Activated T-helper 2 cell treated with anti-CD3 and anti-CD28 coated beads, Interferon-gamma antibody, Interleukin-2, Interleukin-4, amounts not matched to agents 10 μg/mL and 5 μg/mL and 100 μg/mL, durations not matched to agents 14 hours and 24 hours and 36 hours (primary cell): ENCODE measurements at places on chromosomes 4 and X.
A peak's percentile ranks its signal among the peaks of the same experiment; 100 is the strongest.

GRCh38 chr4:32117693-32118092, 1397.5 kb downstream of the PCDH7 start:
- no peaks in the 10 kb centered on the region for H3K36me3 ChIP-seq
- H3K4me3 ChIP-seq: no peak overlapping the region
- no peaks in the 10 kb centered on the region for H3K4me1 ChIP-seq
- no peaks in the 10 kb centered on the region for H3K27me3 ChIP-seq

- no peaks in the 10 kb centered on the region for H3K27me3 ChIP-seq
- H3K36me3 ChIP-seq: no peaks in the 10 kb centered on the region
- H3K27ac ChIP-seq: no peak overlapping the region
Observed at GRCh38 chrX:134026565-134027311, 41.3 kb upstream of the GPC3 start.

- H3K4me1 ChIP-seq: peaks cover 1% of the 10 kb centered on the region
- no peak overlapping the region for H3K4me3 ChIP-seq
- H3K27ac ChIP-seq: no peak overlapping the region
- no peaks in the 10 kb centered on the region for H3K27me3 ChIP-seq
- no peaks in the 10 kb centered on the region for H3K36me3 ChIP-seq
Observed at GRCh38 chrX:46254641-46255040, 290.6 kb downstream of the ZNF674 start.

- peak; percentile 46 for DNase-seq
- peak overlapping the region; percentile 88 for H3K27ac ChIP-seq
- peak overlapping the region; percentile 74 for H3K4me3 ChIP-seq
- H3K4me1 ChIP-seq: peaks cover 48% of the 10 kb centered on the region
Observed at GRCh38 chr4:87073199-87074120, 138.6 kb downstream of the AFF1 start.

GRCh38 chrX:46637938-46638337, 64.4 kb downstream of the CHST7 start:
- no peaks in the 10 kb centered on the region for H3K27me3 ChIP-seq
- peak; percentile 11 for DNase-seq
- peaks cover 37% of the 10 kb centered on the region for H3K4me1 ChIP-seq
- H3K4me3 ChIP-seq: no peak overlapping the region

DNA sequence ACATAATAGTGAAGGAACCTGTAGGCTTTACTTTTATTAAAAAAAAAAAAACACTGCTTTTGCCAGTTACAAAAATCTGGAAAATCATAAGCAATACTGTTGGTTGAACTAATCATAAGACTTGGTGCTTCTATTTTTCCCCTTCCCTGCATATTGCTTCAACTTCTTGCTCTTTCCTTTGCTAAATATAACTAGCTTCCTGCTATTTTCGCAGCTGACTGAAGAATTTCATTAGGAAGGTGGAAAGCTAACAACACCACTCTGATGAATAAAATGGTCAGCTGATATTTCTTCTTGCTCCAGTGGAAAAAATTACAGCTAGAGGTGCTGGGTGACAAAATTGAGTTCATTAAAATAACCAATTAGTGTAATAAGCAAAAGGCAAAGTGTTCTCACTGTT, 39.3 kb downstream of the MEPE start:
- H3K27me3 ChIP-seq: peaks cover 32% of the 10 kb centered on the region
- DNase-seq: no peak
- H3K4me3 ChIP-seq: no peak overlapping the region
- H3K36me3 ChIP-seq: no peaks in the 10 kb centered on the region
- H3K4me1 ChIP-seq: no peaks in the 10 kb centered on the region

- no peaks in the 10 kb centered on the region for H3K27me3 ChIP-seq
- no peak for DNase-seq
- H3K36me3 ChIP-seq: no peaks in the 10 kb centered on the region
- no peak overlapping the region for H3K27ac ChIP-seq
Observed at GRCh38 chr4:124092541-124092984, 620.0 kb downstream of the ANKRD50 start.

GRCh38 chr4:186102931-186103330, 1.6 kb upstream of the FAM149A start:
- DNase-seq: no peak
- no peak overlapping the region for H3K27ac ChIP-seq
- no peaks in the 10 kb centered on the region for H3K36me3 ChIP-seq

GRCh38 chr4:142881331-142881730, 35.2 kb upstream of the INPP4B start:
- H3K36me3 ChIP-seq: no peaks in the 10 kb centered on the region
- DNase-seq: no peak
- H3K4me3 ChIP-seq: no peak overlapping the region

GRCh38 chr4:7737268-7737645, 202.4 kb downstream of the AFAP1 start:
- H3K4me1 ChIP-seq: no peaks in the 10 kb centered on the region
- H3K27me3 ChIP-seq: no peaks in the 10 kb centered on the region
- no peak for DNase-seq
- no peak overlapping the region for H3K27ac ChIP-seq
- H3K36me3 ChIP-seq: no peaks in the 10 kb centered on the region
- H3K4me3 ChIP-seq: no peak overlapping the region

DNA sequence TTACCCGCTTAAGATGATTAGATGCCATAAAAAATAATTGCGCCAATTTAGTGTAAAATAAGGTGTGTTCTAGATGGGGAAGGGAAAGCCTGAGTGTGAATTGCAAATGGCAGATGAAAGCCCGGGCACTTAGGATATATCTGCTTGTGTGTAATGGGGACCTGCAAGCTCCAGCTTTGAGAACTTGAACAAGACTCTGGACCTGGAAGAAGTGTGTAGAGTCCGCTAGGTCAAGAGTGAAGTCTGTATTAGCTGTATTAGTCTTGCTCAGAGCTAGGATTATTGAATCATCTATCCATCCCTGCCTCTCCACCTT, 4.2 kb downstream of the NEUROG2 start:
- H3K4me1 ChIP-seq: peaks cover 35% of the 10 kb centered on the region
- H3K36me3 ChIP-seq: no peaks in the 10 kb centered on the region
- H3K27ac ChIP-seq: no peak overlapping the region

DNA sequence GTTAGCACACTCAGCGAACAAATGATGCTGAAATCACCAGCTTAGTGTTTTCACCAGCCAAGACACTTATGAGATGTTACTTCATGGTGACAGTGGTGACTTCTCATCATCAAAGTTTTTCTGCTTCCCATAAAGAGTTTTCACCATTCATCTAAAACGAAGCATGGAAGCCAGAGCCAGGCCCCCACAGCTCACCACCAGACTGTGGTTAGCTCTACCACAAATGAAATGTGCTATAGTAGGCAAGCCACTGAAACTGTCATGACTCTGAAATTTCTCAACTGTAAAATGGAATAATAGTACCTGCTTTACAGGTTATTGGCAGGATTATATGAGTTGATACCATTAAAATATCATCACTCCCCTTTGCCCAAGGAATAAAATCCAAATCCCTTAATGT, 56.4 kb upstream of the HHIP start:
- H3K4me1 ChIP-seq: no peaks in the 10 kb centered on the region
- H3K36me3 ChIP-seq: no peaks in the 10 kb centered on the region
- peaks cover 1% of the 10 kb centered on the region for H3K27me3 ChIP-seq
- H3K27ac ChIP-seq: no peak overlapping the region
- no peak overlapping the region for H3K4me3 ChIP-seq

GRCh38 chr4:7938609-7939376, 868 bp downstream of the AFAP1 start:
- peaks cover 31% of the 10 kb centered on the region for H3K4me1 ChIP-seq
- peak overlapping the region; percentile 58 for H3K27ac ChIP-seq
- no peak for DNase-seq
- H3K36me3 ChIP-seq: peaks cover 6% of the 10 kb centered on the region
- peaks cover 8% of the 10 kb centered on the region for H3K27me3 ChIP-seq

- no peaks in the 10 kb centered on the region for H3K27me3 ChIP-seq
- no peaks in the 10 kb centered on the region for H3K4me1 ChIP-seq
Observed at GRCh38 chr4:134278675-134279074, 77.1 kb upstream of the PABPC4L start.

- H3K36me3 ChIP-seq: no peaks in the 10 kb centered on the region
- H3K4me1 ChIP-seq: peaks cover 2% of the 10 kb centered on the region
- peaks cover 14% of the 10 kb centered on the region for H3K27me3 ChIP-seq
- no peak for DNase-seq
- no peak overlapping the region for H3K4me3 ChIP-seq
Observed at GRCh38 chr4:109914322-109914721, 1.6 kb downstream of the EGF start.

GRCh38 chr4:37528166-37528885, 157.8 kb downstream of the RELL1 start:
- no peak for DNase-seq
- H3K4me1 ChIP-seq: no peaks in the 10 kb centered on the region
- H3K27ac ChIP-seq: no peak overlapping the region
- no peak overlapping the region for H3K4me3 ChIP-seq

GRCh38 chrX:85111347-85111746, 107.7 kb downstream of the APOOL start:
- H3K27me3 ChIP-seq: no peaks in the 10 kb centered on the region
- no peaks in the 10 kb centered on the region for H3K36me3 ChIP-seq
- DNase-seq: no peak

DNA sequence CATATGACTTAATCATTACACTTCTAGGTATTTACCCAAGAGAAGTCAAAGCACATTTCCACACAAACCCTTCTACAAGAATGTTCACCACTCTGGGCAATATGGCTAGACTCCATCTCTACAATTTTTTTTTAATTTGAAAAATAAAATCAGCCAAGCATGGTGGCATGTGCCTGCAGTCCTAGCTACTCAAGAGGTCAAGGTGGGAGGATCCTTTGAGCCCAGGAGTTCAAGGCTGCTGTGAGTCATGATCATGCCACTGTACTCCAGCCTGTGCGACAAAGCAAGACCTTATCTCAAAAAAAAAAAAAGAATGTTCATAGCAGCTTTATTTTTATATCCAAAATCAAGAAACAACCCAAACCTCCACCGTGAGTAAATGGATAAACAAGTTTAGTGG, 70.3 kb upstream of the MBNL3 start:
- H3K27me3 ChIP-seq: no peaks in the 10 kb centered on the region
- H3K4me3 ChIP-seq: no peak overlapping the region
- no peak overlapping the region for H3K27ac ChIP-seq
- DNase-seq: no peak
- H3K36me3 ChIP-seq: no peaks in the 10 kb centered on the region

GRCh38 chr4:61628727-61629126, 428.6 kb downstream of the ADGRL3 start:
- H3K4me1 ChIP-seq: no peaks in the 10 kb centered on the region
- H3K27ac ChIP-seq: no peak overlapping the region
- H3K27me3 ChIP-seq: no peaks in the 10 kb centered on the region
- H3K36me3 ChIP-seq: no peaks in the 10 kb centered on the region
- no peak for DNase-seq
- no peak overlapping the region for H3K4me3 ChIP-seq

- H3K27me3 ChIP-seq: no peaks in the 10 kb centered on the region
- no peak overlapping the region for H3K27ac ChIP-seq
- no peaks in the 10 kb centered on the region for H3K36me3 ChIP-seq
- no peak for DNase-seq
- H3K4me1 ChIP-seq: no peaks in the 10 kb centered on the region
- H3K4me3 ChIP-seq: no peak overlapping the region
Observed at GRCh38 chr4:119728692-119729593, 100.3 kb upstream of the PDE5A start.

DNA sequence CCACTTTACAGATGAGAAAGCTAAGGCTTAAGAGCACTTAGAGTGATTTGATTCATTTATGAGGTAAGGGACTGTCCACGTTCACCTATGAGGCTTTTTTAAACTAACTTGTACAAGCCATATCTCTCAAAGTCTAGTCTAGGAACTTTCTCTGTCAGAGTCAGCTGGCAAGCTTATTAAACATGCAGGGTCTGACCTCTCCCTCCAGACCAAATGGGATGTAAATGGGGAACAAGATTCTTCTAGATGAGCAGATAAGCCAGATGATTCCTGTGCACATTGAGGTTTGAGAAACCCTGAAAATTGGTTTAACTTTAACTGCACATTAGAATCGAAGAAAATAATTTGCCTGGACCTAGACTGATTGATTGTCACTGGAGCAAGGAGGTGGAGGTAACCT, 160.0 kb upstream of the SPRY1 start:
- no peak overlapping the region for H3K27ac ChIP-seq
- DNase-seq: no peak
- no peaks in the 10 kb centered on the region for H3K4me1 ChIP-seq
- no peak overlapping the region for H3K4me3 ChIP-seq

GRCh38 chr4:38684271-38684670, 20.3 kb downstream of the KLF3 start:
- no peak overlapping the region for H3K27ac ChIP-seq
- H3K4me1 ChIP-seq: peaks cover 14% of the 10 kb centered on the region
- DNase-seq: no peak
- peaks cover 1% of the 10 kb centered on the region for H3K27me3 ChIP-seq
- no peak overlapping the region for H3K4me3 ChIP-seq

GRCh38 chr4:7877176-7877575, 62.5 kb downstream of the AFAP1 start:
- peaks cover 40% of the 10 kb centered on the region for H3K4me1 ChIP-seq
- H3K36me3 ChIP-seq: no peaks in the 10 kb centered on the region
- H3K27ac ChIP-seq: no peak overlapping the region

DNA sequence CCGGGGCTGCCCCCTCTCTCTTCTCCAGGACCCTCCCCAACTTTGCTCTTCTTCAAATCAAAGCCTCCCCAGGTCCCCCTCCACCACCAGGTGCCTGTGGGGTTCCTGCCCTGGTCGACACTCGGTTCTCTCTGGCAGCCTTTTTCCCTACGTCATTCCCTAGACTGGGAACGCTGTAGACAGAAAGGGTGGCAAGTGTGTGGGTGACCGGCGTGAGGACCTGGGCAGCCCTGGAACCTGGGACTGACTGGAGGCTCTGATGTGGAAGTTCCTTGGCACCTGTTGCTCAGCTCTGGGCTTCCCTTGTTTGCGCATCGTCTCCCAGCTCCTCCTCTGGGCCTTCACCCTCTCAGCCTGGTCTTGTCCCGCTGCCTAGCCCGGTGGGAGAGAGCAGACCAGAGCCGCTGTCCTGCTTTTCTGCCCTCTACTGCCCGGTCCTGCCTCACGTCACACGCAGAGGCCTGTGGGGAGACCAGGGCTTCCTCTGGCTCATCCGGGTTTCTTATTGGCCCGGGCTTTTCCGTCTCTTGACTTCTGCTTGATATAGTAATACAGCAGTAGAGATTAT, 1.3 kb downstream of the TACC3 start:
- H3K27me3 ChIP-seq: no peaks in the 10 kb centered on the region
- DNase-seq: no peak
- H3K27ac ChIP-seq: peak overlapping the region; percentile 99
- H3K4me1 ChIP-seq: peaks cover 45% of the 10 kb centered on the region
- peaks cover 68% of the 10 kb centered on the region for H3K36me3 ChIP-seq

- H3K4me3 ChIP-seq: no peak overlapping the region
- no peak for DNase-seq
- peaks cover 25% of the 10 kb centered on the region for H3K36me3 ChIP-seq
- H3K27me3 ChIP-seq: peaks cover 13% of the 10 kb centered on the region
- peaks cover 31% of the 10 kb centered on the region for H3K4me1 ChIP-seq
Observed at GRCh38 chr4:185212581-185212980, 3.2 kb downstream of the SNX25 start.

DNA sequence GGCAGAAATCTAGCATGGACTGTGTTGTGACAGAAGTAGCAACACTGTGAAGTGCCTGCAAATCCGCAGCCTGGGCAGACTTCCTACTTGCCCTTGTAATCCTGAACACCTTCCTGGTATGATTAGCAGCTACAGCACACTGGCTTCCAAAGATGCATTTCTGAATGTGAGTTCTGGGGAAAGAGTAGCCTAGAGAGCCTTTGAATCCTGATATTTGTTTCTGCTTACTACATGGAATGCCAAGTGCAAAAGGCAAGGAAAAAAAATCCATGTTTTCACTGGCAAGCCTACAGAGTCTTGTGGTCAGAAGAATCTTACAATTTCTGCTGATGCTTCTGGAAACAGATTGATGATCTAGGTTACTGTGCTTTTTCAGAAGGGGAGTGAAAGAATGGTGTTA, 223.7 kb downstream of the COL25A1 start:
- peaks cover 5% of the 10 kb centered on the region for H3K4me1 ChIP-seq
- H3K4me3 ChIP-seq: no peak overlapping the region
- DNase-seq: no peak
